ENCODE measurements at places on chromosomes 11 and 22. TPM values are rescaled to one million over a fixed set of nuclear protein-coding genes. Genes with fewer than 3 reads are reported as not detected.

DNA sequence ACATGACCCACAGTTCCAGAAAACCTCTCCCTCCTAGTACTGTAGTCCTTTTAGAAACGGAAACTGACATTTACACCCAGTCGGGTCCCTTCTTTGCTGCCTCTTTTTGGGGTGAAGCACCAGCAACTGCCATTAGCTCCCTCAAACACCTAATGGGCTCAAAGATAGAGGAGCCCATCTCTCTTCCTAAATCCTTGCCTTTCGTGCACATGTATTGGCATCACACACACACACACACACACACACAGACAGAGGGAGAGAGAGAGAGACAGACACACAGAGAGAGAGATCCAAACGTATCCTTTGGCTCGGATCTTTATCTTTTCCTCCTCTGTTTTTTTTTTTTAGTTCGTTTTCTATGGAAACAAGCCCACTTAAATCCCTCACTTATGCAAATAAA, 716 bp downstream of the GRM5 start:
- DNase-seq, result no peak

- DNase-seq, result no peak
Measured at GRCh38 chr22:38180841-38181452, 683 bp downstream of the PLA2G6 start.

GRCh38 chr11:71955898-71956456, 27.1 kb downstream of the RNF121 start:
- no peak for DNase-seq

DNA sequence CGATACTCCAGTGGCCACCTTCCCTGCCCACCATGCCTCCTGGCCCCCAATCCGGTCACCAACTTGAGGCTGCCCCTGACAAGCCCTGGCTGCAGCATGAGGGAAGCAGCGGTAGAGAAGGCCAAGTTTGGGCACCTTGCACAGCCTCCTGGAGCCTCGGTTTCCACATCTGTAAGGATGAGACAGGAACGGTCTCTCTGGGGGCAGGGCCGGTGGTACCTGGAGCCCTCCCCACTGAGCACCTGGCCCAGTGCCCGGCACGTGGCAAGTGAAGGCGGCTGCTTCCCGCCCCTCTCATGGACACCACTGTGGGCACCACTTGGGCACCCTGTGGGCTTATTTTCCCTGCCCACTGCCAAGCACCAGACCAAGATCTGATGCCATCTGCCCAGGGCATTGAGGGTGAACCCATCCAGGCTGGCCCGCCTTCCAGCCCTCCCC, 77.8 kb downstream of the CDKN1C start:
- no peak for DNase-seq

DNA sequence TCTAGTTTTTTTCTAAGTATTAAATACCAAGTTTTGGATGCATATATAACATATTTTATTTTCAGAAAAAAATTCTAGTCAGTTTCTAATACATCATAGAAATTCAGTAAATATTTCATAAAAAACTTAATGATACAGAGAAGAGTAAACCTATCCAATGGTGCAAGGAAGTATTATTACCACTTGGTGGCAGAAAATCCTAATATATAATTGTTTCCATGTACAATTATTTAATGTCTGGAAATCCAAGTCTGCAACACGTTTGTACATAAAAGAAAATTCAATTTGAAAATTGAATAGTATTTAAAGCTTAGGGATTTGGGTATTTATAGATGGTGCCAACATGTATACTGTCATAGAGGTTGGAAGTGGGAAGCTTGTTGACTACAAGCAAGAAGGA, 127.0 kb downstream of the TRPC6 start:
- no peak for DNase-seq

DNA sequence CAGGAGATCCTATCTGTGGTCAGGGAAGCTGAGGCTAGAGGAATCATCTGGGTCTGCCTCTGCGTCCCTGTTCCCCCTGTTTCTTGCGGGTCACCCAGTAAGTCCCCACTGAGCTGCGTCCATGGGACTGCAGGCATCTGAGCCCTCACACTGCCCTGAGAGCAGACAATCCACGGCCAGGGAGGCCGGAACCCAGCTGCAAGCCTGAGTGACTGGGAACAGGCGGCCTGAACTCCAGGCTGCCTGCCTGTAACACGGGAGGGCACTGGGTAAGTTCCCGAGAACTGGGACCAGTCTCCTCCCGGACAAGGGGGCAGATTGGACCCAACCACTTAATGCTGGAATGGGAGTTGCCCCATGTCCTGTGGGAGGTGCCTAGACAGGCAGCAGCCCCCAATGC, 727.4 kb downstream of the BRD1 start:
- no peak for DNase-seq

GRCh38 chr11:83394331-83394730, 108.2 kb upstream of the CCDC90B start:
- no peak for DNase-seq

DNA sequence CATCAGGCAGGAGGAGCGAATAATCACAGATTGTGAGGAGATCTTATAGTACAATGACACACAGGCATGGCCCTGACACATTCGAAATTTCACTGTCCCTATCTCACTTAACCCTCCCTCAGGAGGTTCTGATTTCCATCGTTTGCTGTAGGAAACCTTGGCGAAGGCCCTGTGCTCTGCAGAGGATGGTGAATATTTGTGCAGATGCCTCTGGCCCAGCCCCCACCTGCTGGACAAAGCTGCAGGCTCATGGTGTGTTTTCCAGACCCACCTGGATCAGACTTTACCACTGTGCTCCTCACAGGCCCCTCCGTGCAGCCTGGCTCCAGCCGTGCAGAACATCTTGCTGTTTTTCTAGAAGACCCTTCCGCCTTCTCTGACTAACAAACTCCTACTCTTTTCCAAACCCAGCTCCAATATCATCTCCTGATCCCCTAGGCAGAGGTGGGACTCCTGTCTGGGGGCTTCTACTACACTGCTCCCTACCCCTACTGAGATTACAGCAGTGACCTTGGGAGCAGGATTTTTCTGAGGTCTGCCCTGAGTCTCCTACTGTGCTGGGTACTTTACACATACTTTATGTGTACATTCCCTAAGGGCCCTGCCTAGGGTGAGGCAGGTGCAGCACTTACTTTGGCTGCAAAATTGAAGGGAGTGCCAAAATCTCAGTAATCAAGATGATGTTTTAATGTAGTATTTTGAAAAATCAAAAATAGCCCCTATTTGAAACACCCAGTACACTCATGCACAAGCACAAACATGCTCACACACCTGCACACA, 412.7 kb downstream of the SOX6 start:
- no peak for DNase-seq

GRCh38 chr11:123469089-123469488, 39.0 kb downstream of the GRAMD1B start:
- no peak for DNase-seq

- no peak for DNase-seq
Measured at GRCh38 chr22:29713156-29713727, 6.6 kb upstream of the CABP7 start.

- no peak for DNase-seq
Measured at GRCh38 chr22:37758694-37759093, 49.0 kb upstream of the GCAT start.

DNA sequence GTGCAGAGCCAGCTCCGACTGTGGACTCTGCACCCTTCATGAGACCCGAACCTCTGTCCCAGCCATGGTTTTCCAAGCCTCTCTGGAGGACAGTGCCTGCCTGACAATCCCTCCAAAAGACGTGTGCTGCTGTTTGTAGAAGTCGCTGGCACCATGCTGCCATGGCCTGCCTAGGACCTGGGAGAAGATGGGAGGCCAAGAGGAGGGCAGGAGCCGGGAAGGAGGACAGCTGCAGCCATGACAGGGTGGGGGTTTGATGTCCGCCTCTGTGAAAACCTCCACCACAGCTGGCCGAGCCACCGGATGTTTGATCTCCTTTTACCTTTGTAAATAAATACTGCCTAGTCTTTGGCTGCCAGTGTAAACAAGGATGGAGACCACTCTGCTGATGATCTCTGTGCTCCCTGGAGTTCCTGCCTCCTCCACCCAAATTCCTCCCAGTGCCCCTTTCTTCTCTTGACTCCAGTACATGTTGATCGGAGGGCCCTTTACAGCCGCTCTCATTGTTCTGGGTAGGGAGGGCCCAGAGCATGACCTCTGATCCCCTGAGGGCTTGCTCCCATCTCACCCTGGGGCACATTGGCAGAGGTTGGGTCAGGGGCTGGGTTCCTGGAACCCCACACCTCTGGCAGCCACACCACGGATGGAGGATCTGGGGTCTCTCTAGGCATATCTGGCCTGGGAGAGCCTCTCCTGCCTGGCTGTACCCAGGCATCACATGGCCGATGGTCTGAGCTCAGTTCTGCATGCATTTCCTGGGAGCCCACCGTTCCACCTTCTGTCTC, 66.9 kb downstream of the BCR start:
- DNase-seq, result no peak

GRCh38 chr11:11567936-11568650, 53.7 kb downstream of the GALNT18 start:
- no peak for DNase-seq

GRCh38 chr11:66230978-66231377, 37.5 kb upstream of the RAB1B start:
- no peak for DNase-seq

- no peak for DNase-seq
Measured at GRCh38 chr22:49303061-49303735, 524.5 kb downstream of the BRD1 start.

- DNase-seq, result no peak
Measured at GRCh38 chr22:33707581-33707980, 212.7 kb downstream of the LARGE1 start.

DNA sequence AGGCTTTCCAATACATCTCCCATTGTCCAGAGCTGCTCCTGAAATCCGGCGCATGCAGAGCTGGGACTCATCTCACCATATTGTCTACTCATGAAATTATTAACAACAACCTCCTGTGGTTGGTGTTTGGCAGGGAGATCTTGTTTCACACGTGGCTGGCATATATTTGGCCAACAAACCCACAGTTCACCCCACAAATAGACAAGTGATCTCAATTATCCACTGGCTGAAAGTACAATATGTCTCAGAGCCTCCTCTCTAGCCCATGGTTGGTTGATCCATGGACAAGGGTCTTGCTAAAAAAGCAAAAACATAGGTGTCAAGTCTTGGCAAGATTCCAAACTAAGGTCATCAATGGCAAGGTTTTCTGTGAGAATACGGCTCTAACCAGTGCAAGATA, 386.9 kb downstream of the ETS1 start:
- no peak for DNase-seq

DNA sequence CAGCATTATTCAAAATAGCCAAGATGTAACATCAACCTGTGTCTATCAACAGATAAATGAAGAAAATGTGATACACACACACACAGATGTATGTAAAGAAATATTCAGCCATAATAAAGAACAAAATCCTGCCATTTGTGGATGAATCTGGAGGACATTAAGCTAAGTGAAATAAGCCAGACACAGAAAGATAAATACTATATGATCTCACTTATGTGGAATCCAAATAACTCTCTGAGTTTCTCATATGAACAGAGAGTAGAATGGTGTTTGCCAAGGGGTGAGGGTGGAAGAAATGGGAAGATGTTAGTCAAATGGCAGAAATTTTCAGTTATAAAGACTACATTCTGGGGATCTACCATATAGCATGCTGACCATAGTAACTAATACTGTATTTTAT, 224.2 kb downstream of the GUCY1A2 start:
- DNase-seq, result no peak

DNA sequence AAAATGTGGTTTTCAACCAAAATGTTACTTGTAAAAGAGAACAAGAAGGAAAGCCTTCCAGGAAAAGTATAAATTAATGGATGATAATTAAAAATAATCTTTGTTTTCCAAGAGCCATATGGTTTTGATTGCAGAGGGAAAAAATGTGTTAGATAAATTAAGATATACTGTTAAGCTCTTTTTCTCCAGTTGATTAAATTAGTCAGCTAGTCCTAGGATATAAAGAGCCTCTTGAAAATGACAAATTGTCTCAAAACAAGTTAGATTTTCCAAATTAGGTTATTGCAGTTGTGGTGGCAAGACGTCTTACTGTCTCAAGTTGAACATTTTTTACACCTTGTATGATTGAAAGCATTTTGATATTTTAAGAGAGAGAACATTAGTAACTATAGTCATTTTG, 110.9 kb downstream of the DYNC2H1 start:
- DNase-seq, result no peak

- no peak for DNase-seq
Measured at GRCh38 chr22:50503475-50504145, 3.9 kb downstream of the LMF2 start.

DNA sequence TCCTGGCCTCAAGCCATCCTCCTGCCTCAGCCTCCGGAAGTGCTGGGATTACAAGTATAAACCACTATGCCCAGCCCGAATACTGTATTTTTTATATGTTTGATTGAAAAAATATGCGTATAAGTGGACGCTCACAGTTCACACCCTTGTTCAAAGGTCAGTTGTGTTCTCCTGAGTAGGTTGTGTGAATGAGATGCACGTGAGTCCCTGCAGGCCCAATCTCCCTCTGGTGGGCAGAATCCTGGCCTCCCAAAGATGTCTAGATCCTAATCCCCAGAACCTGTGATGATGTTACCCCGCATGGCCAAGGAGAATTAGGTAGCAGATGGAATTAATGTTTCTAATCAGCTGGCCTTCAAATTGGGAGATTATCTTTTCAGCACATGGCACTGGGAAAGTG, 41.9 kb downstream of the CTTN start:
- no peak for DNase-seq

DNA sequence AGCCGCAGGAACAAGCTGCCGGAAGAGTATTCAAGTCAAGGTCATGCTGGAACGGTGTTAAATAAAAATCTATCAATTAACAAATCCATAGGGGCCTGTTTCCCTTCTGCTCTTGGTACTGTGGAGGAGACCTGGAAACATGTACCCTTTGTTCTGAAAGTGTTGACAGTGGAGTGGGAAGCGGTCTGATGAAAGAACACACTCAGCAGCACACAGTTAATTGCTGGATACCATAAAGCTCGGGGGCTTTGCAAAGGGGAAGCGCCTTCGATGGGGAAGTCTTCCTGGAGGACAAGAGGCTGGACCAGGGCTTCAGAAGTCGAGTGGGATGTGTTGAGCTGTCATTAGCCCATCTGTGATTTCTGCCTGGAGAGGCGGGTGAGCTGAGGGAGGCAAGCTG, 112.5 kb upstream of the CLPB start:
- no peak for DNase-seq

GRCh38 chr11:116225784-116226585, 546.8 kb downstream of the BUD13 start:
- no peak for DNase-seq

Gene ANO3
- total RNA-seq, result 4.1 TPM

Gene TSPAN32
- 0.41 TPM for total RNA-seq

Gene RAC2
- total RNA-seq, result under 0.01 TPM

Gene CEND1
- 7.3 TPM for total RNA-seq

Gene KREMEN1
- 6.9 TPM for total RNA-seq

Gene MGAT3
- total RNA-seq, result 19.2 TPM

Gene SMTNL1
- total RNA-seq, result not detected

Gene CLDN5
- total RNA-seq, result 84.8 TPM

Gene FAM111B
- total RNA-seq, result 2.9 TPM

Gene ZFPL1
- 11.8 TPM for total RNA-seq

Gene CCDC15
- 3.7 TPM for total RNA-seq

Gene LMNTD2
- not detected for total RNA-seq

Gene MS4A6A
- 2.4 TPM for total RNA-seq

Gene SLC22A8
- 1.2 TPM for total RNA-seq

Data from frontal cortex (tissue), 4 donors.